ENCODE measurements at places on chromosomes 1 and 21. TPM values are rescaled to one million over a fixed set of nuclear protein-coding genes. Genes with fewer than 3 reads are reported as not detected.
A peak's percentile ranks its signal among the peaks of the same experiment; 100 is the strongest.

C1QC gene
- not detected for total RNA-seq

LGR6 gene
- 0.47 TPM for total RNA-seq

CCDC27 gene
- total RNA-seq: not detected

S100A9 gene
- total RNA-seq: 0.95 TPM

OR10J1 gene
- not detected for total RNA-seq

EVA1C gene
- total RNA-seq: not detected

DNA sequence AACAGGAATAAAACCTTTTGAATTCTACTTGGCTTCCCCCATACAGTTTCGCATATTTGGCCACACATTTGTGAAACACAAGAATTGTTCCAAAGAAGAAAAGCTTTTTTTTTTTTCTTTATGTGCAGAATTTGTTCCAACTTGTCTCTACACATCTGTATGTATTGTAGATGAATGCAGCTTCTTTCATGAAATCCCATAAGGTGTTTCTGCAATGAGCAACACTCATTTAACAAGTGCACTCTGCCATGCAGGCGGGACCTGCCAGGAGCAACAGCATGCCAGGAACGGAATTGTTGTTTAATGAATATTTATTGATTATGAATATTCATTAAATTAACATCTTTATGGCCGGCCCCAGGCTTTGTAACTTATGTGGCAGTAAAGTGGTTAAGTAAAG is 1075.0 kb downstream of the TTLL7 start:
- peaks cover 23% of the 10 kb centered on the region for H3K4me1 ChIP-seq
- H3K36me3 ChIP-seq: no peaks in the 10 kb centered on the region
- no peak overlapping the region for H3K27ac ChIP-seq
- no peaks in the 10 kb centered on the region for H3K27me3 ChIP-seq
- DNase-seq: no peak

GRCh38 chr21:28703861-28704260 is 288.8 kb downstream of the LTN1 start:
- H3K27me3 ChIP-seq: no peaks in the 10 kb centered on the region
- no peak overlapping the region for H3K4me3 ChIP-seq
- no peaks in the 10 kb centered on the region for H3K36me3 ChIP-seq
- DNase-seq: no peak
- H3K4me1 ChIP-seq: no peaks in the 10 kb centered on the region

DNA sequence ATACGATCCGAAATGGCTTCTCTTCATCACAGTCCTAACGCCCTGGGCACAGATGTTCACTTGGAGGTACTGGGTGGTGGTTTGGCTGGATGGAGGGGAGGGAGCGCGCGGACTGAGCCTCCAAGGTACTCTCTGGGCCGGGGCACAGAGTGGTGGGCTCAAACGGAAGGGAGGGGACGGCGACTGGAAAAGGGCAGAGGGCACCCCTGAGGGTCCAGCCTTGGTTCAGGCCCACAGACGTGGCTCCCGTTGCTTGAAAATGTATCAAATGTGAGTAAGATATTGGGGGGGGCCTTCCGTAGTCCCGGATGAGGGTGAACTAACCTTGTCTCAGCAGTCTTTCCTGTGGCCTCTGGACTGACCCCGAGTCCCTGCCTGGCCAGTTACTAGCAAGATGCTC is 463 bp downstream of the IL12RB2 start:
- peaks cover 3% of the 10 kb centered on the region for H3K4me1 ChIP-seq
- peak overlapping the region; percentile 65 for H3K4me3 ChIP-seq
- H3K27ac ChIP-seq: no peak overlapping the region
- peaks cover 57% of the 10 kb centered on the region for H3K27me3 ChIP-seq
- DNase-seq: no peak

- H3K36me3 ChIP-seq: peaks cover 1% of the 10 kb centered on the region
- peaks cover 2% of the 10 kb centered on the region for H3K27me3 ChIP-seq
- H3K4me3 ChIP-seq: no peak overlapping the region
- H3K4me1 ChIP-seq: peaks cover 2% of the 10 kb centered on the region
- no peak for DNase-seq
These were observed 28.0 kb upstream of the FOXO6 start for GRCh38 chr1:41333146-41333784.

DNA sequence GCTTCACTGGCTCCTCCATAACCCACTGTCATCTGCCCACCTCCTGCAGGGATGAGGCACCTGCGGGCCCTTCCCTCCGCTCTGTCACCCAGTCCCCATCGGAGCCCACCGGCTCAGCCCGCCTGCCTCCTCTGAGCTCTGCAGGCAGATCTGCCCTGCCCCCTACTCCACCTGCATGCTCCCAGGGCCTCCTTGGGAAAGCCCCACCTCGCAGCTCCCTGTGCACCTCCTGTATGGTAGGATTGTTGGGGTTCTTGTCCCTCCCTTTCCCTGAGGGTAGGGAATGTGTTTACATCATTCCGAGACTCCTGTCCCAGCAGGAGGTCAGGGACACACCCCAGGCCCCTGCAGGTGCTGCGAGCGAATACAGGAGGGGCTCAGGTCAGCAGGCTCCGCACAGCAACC is 50.5 kb downstream of the SIK1 start:
- no peaks in the 10 kb centered on the region for H3K36me3 ChIP-seq
- no peaks in the 10 kb centered on the region for H3K4me1 ChIP-seq
- no peak overlapping the region for H3K4me3 ChIP-seq
- peaks cover 3% of the 10 kb centered on the region for H3K27me3 ChIP-seq
- H3K27ac ChIP-seq: no peak overlapping the region

- peaks cover 48% of the 10 kb centered on the region for H3K27me3 ChIP-seq
- H3K4me1 ChIP-seq: no peaks in the 10 kb centered on the region
- no peaks in the 10 kb centered on the region for H3K36me3 ChIP-seq
- no peak overlapping the region for H3K27ac ChIP-seq
- no peak for DNase-seq
- H3K4me3 ChIP-seq: no peak overlapping the region
These were observed 6.4 kb downstream of the PTGFR start for GRCh38 chr1:78497201-78497600.
